Mesothelial cell of epicardium (in vitro differentiated cells): ENCODE measurements at places on chromosomes 7 and 10.

DNA sequence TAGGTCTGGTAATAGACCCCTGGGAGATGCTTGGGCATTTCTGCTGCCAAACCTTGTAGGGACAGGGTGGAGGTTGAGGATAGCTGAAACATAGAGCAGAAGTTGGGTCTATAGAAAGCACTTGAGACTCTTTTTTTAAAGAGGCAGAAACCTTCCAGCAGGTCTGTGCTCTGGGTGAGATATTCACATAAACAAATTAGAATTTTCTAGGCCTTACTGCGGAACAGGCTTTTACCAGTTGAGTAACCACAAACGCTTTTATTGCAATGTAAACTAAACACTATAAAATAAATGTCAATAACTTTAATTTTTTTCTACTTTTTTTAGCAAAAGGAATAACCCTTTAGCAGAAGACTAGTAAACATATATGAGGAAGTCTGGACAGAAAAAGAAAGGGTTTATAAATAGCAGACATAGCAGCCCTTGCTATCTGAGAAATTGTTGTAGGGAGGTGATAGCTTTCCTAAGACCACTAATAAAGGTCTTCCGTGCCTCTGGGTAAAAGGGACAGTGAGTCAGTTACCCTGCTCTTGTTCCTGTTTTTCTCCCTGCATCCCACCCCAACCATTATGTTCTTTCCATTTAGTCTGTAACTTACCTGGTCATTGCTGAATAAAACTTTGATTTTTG, 38.7 kb downstream of the CACNB2 start:
- H3K27me3 ChIP-seq = peaks cover 7% of the 10 kb centered on the region
- no peak for DNase-seq
- peak overlapping the region; percentile 3 for H3K27ac ChIP-seq
- H3K4me1 ChIP-seq = peaks cover 20% of the 10 kb centered on the region

- no peaks in the 10 kb centered on the region for H3K36me3 ChIP-seq
Measured at GRCh38 chr7:70693321-70693685, 438.6 kb upstream of the GALNT17 start.

GRCh38 chr7:155524018-155524556, 22.3 kb downstream of the CNPY1 start:
- no peaks in the 10 kb centered on the region for H3K36me3 ChIP-seq
- no peak for DNase-seq
- no peaks in the 10 kb centered on the region for H3K4me1 ChIP-seq
- no peak overlapping the region for H3K4me3 ChIP-seq
- H3K27ac ChIP-seq = no peak overlapping the region

- no peaks in the 10 kb centered on the region for H3K27me3 ChIP-seq
- peaks cover 63% of the 10 kb centered on the region for H3K36me3 ChIP-seq
- H3K4me3 ChIP-seq = no peak overlapping the region
- no peak overlapping the region for H3K27ac ChIP-seq
- peaks cover 7% of the 10 kb centered on the region for H3K4me1 ChIP-seq
Measured at GRCh38 chr7:47400741-47401206, 181.1 kb downstream of the TNS3 start.

- peak overlapping the region; percentile 86 for H3K27ac ChIP-seq
- H3K4me1 ChIP-seq = peaks cover 30% of the 10 kb centered on the region
Measured at GRCh38 chr7:471866-472639, 47.6 kb downstream of the PDGFA start.

DNA sequence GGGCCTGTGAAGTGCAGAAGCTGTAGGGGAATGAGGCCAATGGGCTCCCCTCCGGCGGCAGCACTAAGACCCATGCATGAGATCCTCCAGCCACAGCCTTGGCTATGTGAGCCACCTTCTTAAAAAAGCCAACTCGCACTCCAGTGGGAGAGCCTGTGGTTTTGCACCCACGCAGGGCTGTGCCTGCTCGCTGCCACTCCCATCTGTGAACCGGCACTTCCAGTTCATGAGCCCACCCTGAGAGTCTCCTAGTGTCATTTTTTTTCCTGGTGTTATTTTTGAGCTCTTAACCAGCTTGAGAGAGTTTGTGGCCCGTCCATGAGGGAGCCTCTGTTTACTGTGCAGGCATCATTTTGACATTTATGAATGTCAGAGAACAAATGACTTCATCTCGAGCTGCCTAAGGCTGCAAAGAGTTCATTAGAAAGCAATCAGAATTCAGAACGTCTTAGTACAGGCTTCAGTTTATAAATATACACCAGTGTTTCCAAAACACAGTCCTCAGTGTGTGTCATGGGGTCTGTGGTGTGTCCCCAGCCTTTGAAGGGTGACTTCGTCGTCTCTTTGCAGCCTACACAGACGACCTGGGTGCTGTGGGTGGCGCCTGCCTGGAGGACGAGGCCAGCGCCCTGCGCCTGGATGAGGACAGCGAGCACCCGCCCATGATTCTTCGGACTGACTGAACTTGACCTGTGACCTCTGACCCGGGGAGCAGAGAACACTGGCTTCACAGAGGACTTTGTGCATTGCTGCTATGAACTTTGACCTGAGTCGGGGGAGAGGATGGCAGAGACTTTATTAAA, 40.4 kb downstream of the WIPI2 start:
- no peak for DNase-seq
- H3K27me3 ChIP-seq = no peaks in the 10 kb centered on the region
- H3K4me1 ChIP-seq = peaks cover 5% of the 10 kb centered on the region
- H3K27ac ChIP-seq = no peak overlapping the region

GRCh38 chr7:951881-952547, 2.5 kb downstream of the ADAP1 start:
- peaks cover 3% of the 10 kb centered on the region for H3K4me1 ChIP-seq
- H3K27ac ChIP-seq = no peak overlapping the region
- DNase-seq = no peak
- H3K27me3 ChIP-seq = peaks cover 39% of the 10 kb centered on the region
- H3K36me3 ChIP-seq = no peaks in the 10 kb centered on the region

GRCh38 chr7:127667017-127667670, 15.2 kb downstream of the SND1 start:
- H3K4me3 ChIP-seq = no peak overlapping the region
- H3K36me3 ChIP-seq = peaks cover 18% of the 10 kb centered on the region
- peaks cover 4% of the 10 kb centered on the region for H3K4me1 ChIP-seq
- H3K27me3 ChIP-seq = no peaks in the 10 kb centered on the region
- no peak for DNase-seq

GRCh38 chr7:27899601-27900000, 159.6 kb downstream of the TAX1BP1 start:
- no peak overlapping the region for H3K27ac ChIP-seq
- no peaks in the 10 kb centered on the region for H3K36me3 ChIP-seq
- no peaks in the 10 kb centered on the region for H3K27me3 ChIP-seq
- no peak for DNase-seq
- peaks cover 2% of the 10 kb centered on the region for H3K4me1 ChIP-seq

GRCh38 chr7:107644309-107644974, 16.2 kb upstream of the SLC26A4 start:
- no peak overlapping the region for H3K4me3 ChIP-seq
- H3K27me3 ChIP-seq = peaks cover 44% of the 10 kb centered on the region
- no peak overlapping the region for H3K27ac ChIP-seq
- H3K4me1 ChIP-seq = peaks cover 15% of the 10 kb centered on the region
- no peak for DNase-seq

GRCh38 chr10:70523057-70523456, 44.5 kb downstream of the PALD1 start:
- H3K4me1 ChIP-seq = no peaks in the 10 kb centered on the region
- no peaks in the 10 kb centered on the region for H3K36me3 ChIP-seq
- H3K27ac ChIP-seq = no peak overlapping the region
- H3K4me3 ChIP-seq = no peak overlapping the region
- no peak for DNase-seq

DNA sequence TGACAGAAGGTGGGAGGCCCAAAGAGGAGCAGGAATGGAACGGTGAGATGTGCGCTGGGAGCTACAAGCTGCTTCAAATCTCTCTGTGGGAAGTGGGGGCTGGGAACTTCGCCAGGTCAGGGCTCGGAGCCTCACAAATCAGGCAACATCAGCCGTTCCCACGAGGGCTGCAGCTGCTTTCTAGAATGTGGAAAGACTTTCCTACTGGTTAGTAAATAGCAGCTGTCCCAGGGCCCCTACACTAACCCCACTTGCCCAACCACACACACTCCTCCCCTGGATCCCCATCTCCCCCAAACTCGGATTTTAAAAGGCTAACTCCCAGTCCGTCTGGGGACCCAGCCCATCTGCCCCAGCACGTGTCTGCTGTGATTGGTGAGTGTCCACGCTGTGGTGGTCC, 40.6 kb upstream of the PITRM1 start:
- H3K27me3 ChIP-seq = no peaks in the 10 kb centered on the region
- H3K4me1 ChIP-seq = peaks cover 15% of the 10 kb centered on the region
- H3K4me3 ChIP-seq = no peak overlapping the region

DNA sequence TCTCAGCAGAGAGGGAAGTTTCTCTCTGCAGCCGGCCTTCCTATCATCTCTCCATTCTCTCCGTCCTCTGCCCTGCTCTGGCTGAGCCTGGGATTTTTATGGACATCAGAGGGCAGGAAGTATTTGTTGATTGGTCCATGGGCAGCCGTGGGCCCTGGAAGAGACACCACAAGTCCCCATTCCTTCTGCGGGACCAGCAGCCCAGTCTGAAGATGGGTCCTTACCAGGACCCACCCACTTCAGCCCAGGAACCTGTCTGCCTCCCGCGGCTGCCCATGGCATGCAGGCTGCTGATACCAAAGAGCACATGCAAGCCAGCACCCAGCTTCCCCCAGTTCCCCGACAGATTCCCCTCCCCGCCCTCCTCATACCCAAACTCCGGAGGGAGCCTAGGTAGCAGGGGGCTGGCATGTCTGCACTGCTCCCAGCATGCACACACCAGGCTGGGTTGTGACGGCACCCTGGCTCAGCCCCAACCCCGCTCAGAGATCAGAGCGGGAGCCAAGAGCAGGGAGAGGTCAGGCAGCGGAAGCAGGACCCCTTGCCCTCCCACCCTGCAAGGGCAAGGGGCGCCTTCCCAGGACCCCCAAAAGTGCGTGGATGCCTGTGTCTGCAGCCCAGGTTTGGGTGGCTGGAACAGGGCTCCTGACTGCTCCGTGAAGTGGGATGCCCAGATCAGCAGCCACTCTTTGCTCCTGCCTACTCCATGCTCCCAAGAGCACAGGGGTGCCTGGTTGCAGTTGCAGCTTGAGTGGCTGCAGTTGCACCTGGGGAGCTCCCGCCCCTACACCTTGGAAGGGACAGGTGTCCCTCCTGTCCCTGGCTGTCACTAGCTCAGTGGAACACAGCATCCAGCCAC, 538.6 kb upstream of the POT1 start:
- no peaks in the 10 kb centered on the region for H3K4me1 ChIP-seq
- peaks cover 2% of the 10 kb centered on the region for H3K27me3 ChIP-seq
- H3K36me3 ChIP-seq = no peaks in the 10 kb centered on the region
- DNase-seq = no peak
- H3K27ac ChIP-seq = no peak overlapping the region

- DNase-seq = no peak
- H3K4me1 ChIP-seq = no peaks in the 10 kb centered on the region
- no peak overlapping the region for H3K4me3 ChIP-seq
- no peak overlapping the region for H3K27ac ChIP-seq
Measured at GRCh38 chr7:24715171-24715570, 42.1 kb downstream of the GSDME start.

GRCh38 chr7:2244404-2244995, 2.5 kb downstream of the NUDT1 start:
- no peak for DNase-seq
- H3K27me3 ChIP-seq = no peaks in the 10 kb centered on the region
- H3K4me3 ChIP-seq = no peak overlapping the region
- no peak overlapping the region for H3K27ac ChIP-seq
- H3K4me1 ChIP-seq = peaks cover 13% of the 10 kb centered on the region

DNA sequence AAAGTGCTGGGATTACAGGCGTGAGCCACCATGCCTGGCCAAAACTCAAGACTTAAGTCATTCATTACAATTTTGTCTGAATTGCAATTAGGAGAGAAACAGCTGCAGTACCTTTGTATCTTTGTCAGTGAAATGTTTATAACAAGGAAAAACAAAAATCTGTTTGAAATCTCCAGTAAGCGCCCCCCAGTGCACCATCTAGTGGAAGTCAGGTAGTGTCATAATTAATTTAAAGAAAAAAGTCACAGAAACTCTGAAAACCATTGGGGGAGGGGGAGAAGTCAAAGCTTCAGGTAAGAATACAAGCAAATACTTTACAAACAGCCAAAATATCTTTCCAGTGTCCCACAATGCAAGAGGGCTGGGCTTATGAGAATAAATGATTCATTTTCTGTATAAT, 2.8 kb downstream of the MPP7 start:
- H3K4me1 ChIP-seq = peaks cover 37% of the 10 kb centered on the region
- no peaks in the 10 kb centered on the region for H3K36me3 ChIP-seq
- peaks cover 14% of the 10 kb centered on the region for H3K27me3 ChIP-seq

DNA sequence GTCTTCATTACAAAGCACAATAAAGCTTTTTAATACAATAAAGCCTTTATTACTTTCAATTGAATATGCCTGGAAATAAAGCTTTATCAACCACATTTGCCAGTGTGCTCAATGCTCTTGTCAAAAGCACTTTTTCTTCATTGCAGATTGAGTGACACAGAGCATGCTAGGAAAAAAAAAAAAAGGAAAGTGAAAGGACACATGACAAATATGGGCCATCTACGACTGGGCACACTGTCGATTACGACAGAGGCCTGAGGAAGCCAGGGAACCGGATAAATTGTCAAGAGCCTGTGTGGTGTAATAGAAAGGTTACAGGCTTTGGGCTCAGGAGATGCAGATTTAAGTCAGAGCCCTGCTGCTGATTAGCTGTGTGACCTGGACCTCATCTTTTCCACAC, 84.8 kb upstream of the LRGUK start:
- H3K27ac ChIP-seq = no peak overlapping the region
- H3K4me1 ChIP-seq = no peaks in the 10 kb centered on the region
- no peak overlapping the region for H3K4me3 ChIP-seq
- H3K36me3 ChIP-seq = no peaks in the 10 kb centered on the region
- DNase-seq = no peak

DNA sequence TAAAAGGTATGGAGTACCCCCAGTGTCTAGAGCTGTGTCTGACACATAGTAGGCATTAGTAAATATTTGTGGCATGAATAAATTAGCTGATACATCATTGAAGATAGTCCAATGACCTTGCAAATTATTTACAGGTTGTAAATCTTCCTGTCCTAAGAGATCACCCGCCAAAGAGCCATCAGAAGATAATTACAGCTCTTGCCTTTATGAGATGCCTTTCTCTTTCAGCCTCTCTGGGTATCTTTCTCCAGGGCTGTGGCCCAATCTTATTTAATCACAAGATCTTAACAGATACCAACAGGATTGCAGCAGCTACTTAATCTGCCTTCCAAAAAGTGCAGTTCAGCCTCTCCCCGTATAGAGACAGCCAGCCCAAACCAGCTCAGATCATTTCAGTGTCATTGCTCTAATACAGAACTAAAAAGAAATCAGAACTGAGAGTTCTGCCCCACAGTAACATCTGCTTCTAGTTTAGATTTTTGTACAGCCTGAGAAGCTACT, 41.5 kb downstream of the MYOF start:
- H3K36me3 ChIP-seq = no peaks in the 10 kb centered on the region
- no peak overlapping the region for H3K4me3 ChIP-seq
- H3K27me3 ChIP-seq = no peaks in the 10 kb centered on the region
- H3K27ac ChIP-seq = peak overlapping the region; percentile 100

DNA sequence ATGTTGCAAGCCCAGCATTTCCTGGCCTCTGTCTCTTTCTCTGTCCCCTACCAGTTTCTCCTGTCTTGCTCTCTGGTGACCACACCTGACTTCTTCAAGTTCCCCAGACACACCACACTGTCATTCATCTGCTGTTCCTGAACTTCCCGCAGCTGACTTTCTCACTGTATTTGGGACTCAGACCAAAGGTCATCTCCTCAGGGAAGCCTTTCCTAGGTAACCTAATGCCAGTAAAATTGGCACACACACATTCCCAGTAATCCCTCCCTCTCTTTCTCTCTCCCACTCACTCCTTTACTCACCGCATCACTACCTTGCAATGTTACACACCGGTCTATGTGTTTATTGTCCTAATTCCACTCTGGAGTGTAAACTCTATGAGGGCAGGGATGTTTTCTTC, 81.7 kb downstream of the ELMO1 start:
- peaks cover 13% of the 10 kb centered on the region for H3K27me3 ChIP-seq
- H3K36me3 ChIP-seq = no peaks in the 10 kb centered on the region
- H3K4me3 ChIP-seq = no peak overlapping the region
- DNase-seq = no peak
- peaks cover 3% of the 10 kb centered on the region for H3K4me1 ChIP-seq
- no peak overlapping the region for H3K27ac ChIP-seq
